ENCODE measurements at places on chromosomes 7 and 10.

- DNase-seq = no peak
These were observed 3.7 kb downstream of the METTL27 start for GRCh38 chr7:73838642-73839041.

DNA sequence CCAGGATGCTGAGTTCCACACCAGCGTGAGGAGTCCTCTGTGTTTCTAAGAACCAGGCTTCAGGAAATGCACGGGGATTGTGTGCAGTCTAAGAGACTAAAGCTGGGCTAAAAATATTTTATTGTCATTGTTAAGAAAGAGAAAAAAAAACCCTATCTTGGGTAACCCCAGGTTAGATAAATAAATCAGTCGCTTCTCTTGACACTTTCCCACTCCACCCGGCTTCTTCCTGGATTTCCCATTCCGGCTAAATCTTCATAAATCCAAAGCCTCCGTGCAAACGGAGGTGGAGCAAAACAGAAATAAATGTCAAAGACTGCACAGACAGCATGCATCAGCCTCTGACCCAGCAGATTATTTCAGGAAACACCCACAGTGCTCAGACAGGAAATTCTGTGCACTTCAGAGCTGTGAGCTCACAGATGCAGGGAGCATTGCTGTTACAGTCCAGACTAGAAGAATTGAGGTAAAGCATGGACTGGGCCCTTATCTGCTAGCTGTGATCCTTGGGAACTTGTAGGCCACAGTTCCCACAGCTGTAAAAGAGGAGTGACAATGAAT is 44.8 kb upstream of the GRID1 start:
- DNase-seq = peak; percentile 51

GRCh38 chr7:147311336-147311735 is 1194.7 kb downstream of the CNTNAP2 start:
- DNase-seq = no peak

GRCh38 chr7:3439333-3440030 is 138.4 kb downstream of the SDK1 start:
- peak; percentile 3 for DNase-seq

- no peak for DNase-seq
These were observed 216.3 kb downstream of the USP6NL start for GRCh38 chr10:11395161-11395560.

- peak; percentile 69 for DNase-seq
These were observed 76.4 kb downstream of the FAM107B start for GRCh38 chr10:14698111-14698828.
